ENCODE measurements at places on chromosomes 7 and 10.

- DNase-seq = no peak
Measured at GRCh38 chr7:96331775-96332174, 9.9 kb upstream of the SLC25A13 start.

- no peak for DNase-seq
Measured at GRCh38 chr7:8216334-8216690, 45.7 kb downstream of the ICA1 start.

DNA sequence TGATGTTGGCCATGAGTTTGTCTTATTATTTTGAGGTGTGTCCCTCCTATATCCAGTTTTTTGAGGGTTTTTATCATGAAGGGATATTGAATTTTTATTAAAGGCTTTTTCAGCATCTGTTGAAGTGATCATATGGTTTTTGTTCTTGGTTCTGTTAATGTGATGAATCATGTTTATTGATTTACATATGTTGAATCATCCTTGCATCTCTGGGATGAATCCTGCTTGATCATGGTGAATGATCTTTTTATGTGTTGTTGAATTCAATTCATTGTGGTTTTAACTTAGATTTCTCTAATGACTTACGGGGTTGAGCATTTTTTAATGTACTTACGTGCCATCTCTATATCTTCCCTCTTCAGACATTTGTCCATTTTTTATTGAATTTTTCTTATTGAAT, 22.9 kb downstream of the DLD start:
- no peak for DNase-seq

DNA sequence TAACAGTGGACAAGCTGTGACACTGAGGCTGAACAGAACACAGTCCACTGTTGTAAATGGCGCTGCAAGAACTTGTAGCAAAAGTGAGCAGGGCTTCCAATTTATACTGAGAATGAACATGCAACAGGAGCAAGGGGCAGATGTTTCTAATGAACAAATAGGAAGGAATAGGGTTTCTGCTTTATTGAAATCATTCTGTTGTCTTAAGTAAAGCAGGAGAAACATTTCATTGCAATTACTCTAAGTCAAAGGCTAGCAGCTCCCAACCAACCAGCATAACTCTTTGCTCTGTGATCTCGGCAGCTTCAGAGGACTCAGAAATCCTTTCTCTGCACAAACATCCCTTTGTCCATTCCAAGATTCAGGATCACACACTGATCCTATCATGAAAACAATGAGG, 236.2 kb upstream of the PRSS58 start:
- DNase-seq = no peak

GRCh38 chr10:132537684-132538001, at the start of gene INPP5A:
Gene INPP5A, plus strand, starts transcription at chr10:132537787. Its CDS starts 310 bp downstream, at chr10:132538097.
- no peak for DNase-seq

DNA sequence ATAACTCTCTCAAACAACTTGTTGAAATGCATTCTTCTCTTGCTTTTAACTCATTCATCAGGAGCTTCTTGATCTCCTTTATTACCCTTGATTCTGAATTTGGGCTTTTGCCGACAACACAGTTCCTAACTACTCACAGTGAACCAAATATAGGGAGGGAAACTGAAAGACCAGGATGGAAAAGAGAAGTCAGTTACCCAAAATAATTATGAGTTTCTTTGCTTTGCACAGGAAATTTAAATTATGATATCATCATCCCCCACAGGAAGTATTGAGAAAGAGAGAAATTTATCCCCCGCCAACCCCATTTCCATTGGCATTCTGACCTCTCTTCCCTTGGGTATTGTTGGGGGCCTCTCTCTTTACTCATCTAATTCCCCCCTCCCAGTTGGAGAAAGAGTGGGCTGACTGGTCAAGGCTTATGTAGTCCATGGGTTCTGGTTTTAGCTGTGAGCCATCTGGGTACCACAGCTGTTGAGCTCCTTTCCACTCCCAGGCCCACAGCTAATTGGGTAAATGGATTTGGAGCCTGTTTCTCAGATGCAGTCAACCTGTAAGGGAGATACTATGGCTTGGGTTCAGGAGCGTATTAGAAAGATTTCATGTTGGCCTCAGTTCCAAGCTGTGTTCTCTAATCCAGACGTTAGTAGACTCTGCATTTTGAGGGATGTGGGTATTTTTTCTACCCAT, 109.0 kb downstream of the FZD1 start:
- no peak for DNase-seq

GRCh38 chr7:110962826-110963225, 128.1 kb upstream of the LRRN3 start:
- DNase-seq = no peak
